ENCODE measurements at places on chromosomes 7 and 10.

GRCh38 chr7:43454936-43455518 lies 127.9 kb upstream of the STK17A start:
- DNase-seq: peak; percentile 45

DNA sequence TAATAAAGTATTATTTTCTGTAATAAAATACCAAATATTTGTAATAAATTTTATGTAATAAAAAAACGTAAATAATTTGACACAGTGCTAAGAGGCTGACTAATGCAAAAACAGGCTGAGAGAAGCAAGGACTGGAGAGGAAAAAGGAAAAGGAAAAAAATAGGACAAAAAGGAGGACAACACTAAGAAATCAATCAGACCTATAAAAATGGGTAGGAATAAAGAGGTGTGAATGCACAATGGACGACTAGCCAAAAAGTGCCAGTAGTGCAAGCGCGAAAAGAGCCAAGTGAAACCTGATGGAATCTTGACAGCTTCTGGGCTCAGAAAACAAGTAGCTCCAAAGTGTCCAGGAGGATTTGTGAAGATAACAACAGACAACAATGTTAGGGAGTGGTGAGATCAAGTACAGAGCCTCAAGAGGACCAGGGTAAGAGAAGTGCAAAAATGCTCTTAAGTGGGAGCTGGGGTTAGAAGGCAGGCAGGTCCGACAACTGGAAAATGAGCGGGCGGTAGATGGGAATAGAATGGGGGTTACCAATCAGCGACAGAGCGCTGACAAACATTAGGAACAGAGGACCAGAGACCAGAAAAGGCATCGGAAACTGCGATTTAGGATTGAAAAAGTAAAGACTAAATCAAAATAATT lies 1.2 kb downstream of the BRAF start:
- DNase-seq: no peak

- no peak for DNase-seq
These were observed 13.6 kb upstream of the MSS51 start for GRCh38 chr10:73446926-73447325.

DNA sequence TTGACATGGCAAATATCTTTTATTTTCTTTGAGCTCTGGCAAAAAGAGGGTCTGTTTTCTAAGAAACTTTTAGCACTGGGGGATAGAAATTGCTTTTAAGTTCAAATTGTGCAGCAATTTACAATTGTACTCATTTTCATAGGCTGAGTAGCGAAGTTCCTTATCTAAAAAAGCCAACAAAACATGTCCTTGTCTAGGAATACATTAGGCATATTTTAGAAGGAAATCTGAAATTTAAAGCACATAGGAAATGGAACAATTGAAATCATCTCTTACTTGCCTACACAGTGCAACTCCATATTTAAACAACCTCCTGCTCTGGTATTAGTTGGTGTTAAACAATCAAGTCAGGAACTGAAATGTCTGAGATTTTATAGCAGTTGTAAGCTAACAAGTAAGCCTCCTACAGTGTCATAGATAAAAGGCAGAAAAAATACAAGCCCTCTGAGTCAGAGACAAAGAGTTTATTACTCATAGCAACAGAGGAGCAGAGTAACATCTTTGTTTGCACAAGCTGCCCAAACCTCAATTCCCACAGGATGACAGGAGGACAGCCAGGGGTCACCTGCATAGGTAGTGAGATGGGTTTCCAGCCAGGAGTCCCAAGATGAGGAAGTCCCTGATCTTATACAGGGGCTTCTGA lies 280.2 kb upstream of the HGF start:
- DNase-seq: no peak

DNA sequence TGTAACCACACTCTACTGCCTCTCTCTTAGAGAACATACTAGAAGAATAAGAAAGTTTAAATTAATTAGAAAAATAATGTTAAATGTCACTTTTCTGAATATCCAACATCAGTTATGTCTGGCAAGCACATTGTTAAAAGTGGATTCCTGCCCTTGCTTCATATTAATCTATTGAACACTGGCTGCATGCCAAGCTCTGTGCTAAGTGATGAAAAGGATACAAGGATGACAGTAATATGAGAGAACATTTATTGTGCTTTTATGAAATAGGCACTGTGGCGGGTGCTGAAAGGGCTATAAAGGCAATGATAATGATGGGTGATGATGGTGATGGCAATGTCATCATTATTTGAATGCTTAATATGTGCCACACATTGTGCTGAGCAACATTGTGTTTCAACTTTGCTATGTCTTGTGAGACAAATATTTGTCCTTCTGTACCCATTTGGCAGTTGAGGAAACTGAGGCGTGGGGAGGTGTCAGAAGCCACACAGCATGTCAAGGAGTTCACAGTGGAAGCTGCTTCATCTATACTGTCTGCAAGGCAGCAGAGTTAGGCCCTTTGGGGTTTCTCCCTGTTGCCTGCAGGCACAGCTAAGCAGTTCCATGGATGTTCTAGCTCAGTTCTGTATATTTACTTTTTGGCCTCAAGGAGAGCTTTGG lies 64.2 kb upstream of the RAPGEF5 start:
- no peak for DNase-seq

GRCh38 chr7:28358423-28358868 lies 53.9 kb upstream of the CREB5 start:
- peak; percentile 78 for DNase-seq

DNA sequence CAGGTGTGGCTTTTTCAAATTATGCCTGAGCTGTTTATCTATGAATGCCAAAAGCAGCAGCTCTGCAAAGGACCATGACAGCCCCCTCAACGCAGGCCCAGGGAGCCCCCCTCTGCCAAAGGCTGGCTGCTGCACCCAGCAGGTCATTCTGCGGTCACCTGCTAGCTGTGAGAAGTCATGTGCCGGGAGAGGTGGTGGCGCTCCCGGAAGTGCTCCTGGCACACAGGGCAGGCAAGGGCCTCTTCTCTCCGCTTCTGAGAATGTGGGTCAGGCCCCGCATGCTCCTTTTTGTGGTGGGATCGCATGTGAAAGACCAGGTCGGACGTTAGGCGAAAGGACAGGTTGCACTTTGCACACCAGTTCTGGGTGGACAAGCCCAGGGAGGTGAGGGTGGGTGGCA lies 16.4 kb downstream of the ZNF488 start:
- DNase-seq: no peak

DNA sequence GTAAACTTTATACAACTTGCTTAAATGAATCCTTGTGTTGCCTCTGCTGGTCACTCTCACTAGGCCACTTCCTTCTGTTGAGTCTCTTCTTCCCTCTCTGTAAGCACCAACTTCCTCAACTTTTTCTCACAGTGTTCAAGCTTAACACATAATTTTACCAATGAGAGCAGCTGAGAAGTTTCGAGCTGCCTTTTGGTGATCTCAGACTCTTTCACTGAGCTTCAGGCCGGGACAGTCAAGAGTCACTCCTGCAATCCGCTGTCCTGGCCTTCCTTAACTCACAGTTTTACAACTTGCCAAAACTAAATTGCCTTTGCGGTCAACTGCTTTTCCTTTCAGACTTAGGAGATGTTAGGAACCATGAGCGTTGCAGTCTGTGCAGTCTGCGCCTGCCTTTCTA lies 47.4 kb downstream of the PRPF18 start:
- DNase-seq: no peak

- no peak for DNase-seq
These were observed 31.1 kb downstream of the KAZALD1 start for GRCh38 chr10:101092881-101093354.

DNA sequence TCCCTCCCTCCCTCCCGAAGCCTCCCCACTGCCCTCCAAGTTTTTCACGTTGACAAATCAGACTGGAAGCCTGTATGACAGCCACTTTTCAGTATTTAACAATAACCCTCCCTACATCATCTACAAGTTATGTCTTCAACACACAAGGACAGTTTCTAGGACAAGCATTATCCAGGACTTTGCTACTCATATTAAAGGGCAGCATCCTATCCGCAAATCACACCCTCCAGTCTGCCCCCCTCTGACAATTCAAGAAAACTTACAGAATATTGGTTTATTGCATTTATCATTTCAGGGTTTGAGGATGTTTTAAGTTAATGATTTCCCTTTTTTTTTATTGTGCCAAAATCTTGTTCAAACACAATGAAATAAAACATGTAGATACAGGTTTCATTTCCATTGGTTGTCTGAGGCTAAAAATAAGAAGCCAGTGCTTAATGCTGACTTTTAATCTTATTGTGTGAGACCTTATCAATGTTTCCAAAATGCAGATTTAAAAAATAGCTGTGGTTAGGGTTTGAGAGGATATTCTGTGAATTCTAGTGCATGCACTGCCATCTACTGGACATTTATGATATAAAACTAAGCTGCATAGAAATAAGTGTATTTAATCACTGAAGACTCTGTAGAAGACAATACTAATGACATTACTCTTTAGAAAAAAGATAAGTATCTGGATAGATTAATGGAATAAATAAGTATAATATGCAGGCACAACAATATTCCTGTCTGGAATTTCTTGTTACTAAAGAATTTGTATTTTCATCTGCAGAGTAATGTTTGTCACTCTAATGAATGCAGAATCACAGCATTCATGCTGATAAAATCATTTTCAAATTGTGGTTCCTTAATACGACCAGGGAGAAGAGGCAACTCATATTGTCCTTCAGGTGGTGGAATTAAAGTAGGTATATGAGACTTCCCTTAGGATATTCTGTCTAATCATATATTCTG lies 64.1 kb downstream of the CAV1 start:
- DNase-seq: no peak

DNA sequence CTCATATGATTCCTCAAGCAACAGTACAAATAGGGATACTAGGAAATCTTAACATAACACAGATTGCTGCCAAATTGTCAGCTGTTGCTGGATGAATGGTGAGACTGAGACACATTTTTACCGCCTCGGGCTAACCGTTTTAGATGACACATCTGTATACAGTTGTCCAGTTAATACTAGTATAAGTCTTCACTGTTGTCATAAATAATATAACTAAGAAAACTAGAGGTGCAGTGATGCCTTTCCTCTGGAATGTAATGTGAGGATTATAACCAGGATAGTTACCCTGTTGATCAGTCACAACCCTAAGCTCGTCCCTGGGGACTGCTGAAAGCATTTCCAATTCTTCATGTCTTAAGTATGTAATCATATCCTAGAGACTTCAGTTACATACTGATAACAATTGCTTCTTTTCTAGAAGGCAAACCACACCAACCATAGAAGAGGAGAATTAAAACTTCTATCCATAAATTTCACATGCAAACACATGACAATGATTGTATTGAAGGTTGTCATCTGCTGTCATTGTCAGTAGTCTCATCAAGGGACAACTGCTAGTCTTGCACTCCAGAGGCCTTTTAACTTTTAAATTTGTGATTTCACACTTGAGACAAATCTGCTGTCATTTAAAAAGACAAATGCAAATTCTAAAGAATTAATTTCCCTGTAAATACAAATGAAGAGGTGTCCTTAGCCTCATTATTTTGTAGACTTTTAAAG lies 100.4 kb upstream of the SEMA3D start:
- no peak for DNase-seq

- no peak for DNase-seq
These were observed 245.6 kb downstream of the SLC25A13 start for GRCh38 chr7:96076350-96076707.

DNA sequence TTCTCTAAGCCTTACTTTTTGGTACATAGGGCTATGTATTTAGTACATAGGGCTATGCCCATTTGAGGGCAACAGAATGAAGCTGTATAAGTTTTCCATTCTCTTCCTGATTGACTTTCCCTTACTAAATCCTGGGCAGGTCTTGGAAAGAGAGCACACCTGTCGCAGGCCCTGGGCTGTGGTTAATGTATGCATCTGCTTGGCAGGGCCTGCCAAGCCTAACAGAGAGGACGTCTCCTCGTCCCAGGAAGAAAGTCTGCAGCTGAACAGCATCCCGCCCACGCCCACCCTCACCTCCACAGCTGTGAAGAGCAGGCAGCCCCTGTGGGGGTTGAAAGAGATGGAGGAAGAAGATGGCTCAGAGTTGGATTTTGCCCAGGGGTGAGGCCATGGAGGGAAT lies 8.9 kb upstream of the PVRIG start:
- DNase-seq: no peak

DNA sequence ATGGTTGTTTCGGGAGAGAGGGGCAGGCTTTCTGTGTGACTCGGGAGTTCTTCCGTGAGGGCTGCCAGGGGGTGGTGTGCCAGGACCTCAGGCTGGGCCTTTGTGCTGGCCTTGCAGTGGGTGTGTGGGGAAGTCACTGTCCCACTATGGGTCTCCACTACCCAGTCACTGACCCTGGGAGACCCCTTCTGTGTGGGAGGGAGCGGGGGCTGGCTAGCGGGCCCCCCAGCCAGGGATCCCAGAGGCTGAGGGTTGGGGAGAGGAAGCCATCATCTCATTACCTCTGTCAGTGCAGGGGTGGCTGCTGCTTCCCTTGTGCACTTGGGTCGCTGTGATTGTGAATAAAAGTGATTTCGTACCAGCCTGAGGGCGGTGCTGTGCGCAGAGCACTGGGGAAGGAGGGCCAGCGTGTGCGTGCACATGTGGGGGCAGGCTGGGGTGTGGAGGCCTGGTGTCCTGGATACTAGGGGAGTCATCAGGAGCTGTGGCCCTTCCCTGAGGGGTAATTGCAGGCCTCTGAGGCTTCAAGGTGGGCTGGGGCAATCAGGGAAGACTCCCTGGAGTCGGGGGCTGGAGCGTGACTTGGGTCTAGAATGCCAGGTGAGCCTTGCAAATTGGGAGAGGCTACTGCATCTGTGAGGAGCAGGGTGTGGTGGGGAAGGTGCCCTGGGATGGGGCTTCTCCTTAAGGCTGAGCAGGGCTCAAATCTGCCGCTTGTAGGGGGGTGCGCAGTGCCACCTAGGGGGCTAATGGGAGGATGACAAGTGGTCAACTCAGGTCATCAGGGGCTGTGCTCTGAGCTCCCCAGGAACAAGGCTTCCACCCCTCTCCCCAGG lies 98.9 kb downstream of the NEURL1 start:
- DNase-seq: no peak

GRCh38 chr10:84333864-84334451 lies 5.6 kb downstream of the CCSER2 start:
- DNase-seq: no peak

GRCh38 chr10:86876748-86877147 lies 80.7 kb downstream of the MMRN2 start:
- no peak for DNase-seq

DNA sequence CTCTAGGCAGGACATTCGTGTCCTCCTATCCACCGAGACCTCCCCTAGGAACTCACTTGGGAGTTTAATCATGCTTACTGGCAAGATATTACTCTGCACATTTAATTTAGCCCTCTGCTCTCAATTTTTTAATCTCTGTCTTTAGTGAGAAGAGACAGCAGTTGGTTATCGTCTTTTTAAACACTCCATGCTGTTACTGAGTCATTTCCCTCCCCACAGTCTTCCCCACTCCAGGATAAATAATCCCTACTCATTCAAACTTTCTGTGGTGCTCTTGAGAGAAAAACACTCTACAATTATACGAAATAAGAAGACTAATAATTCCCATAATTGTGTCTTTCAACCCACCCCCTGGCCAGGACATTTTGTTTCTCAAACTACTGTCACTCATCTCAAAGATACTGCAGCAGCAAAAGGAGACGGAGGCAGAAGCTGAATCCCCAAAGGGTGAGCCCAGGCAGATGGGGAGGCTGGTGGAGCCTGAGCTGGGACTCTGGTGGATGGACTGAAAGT lies 84.2 kb downstream of the ANK3 start:
- no peak for DNase-seq

Data from epithelial cell of proximal tubule (primary cell).